HL-60 (cell line): ENCODE measurements at places on chromosomes 5 and 9.

DNA sequence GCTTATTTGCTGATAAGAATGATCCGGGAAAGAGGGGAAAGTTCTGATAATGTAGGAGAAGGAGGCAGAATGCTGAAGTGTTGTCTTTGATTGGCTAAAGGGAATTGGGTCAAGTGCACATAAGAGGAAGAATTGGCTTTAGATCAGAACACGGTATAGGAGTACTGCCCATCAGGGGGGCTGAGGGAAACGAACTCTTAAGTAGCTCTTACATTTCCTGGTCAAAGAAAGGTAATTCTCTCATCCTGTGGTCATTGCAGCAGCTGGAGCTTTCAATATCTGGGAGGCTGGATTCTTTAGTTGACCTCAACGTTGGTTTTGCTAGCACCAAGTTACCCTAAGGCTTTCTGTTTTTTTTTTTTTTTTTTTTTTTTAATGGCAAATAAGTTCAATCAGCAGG lies 178.7 kb upstream of the NR3C1 start:
- no peak for DNase-seq

DNA sequence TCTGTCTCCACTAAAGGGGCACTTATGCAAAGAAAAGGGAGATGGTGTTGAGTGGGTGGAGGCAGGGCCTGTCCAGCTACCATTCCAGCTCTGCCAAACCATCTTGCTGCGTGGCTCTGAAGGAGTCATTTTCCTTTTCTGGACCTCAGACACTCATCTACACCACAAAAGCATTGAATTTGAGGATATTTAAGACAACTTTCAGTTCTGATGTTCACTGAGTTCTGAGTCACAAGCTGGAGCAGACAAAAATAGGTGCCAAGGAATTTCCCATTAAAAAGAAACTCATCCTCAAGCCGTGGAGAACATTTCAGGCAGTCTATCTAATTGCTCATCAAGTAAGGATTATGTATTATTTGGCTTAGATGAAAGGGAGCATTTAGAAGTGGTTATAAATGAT lies 195.0 kb upstream of the TBC1D2 start:
- no peak for DNase-seq

- no peak for DNase-seq
These were observed 49.1 kb upstream of the TEK start for GRCh38 chr9:27059907-27060306.

DNA sequence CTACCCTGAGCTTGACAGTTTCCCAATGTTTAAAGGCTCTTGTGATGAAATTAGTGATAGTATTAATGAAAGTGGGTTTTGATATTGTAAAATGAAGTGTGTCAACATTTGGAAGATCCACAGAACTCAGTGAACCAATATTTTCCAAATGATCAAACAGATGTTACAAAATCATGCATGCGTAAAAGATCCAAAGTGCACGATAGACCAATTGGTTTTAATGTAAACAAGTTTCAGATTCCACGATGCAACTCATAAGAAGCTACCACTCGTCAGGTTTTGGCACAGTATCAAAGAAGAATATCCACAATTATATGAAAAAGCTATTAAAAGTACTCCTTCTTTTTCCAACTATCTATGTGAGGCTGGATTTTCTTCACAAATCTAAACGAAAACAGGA lies 82.3 kb downstream of the SLC38A9 start:
- no peak for DNase-seq

DNA sequence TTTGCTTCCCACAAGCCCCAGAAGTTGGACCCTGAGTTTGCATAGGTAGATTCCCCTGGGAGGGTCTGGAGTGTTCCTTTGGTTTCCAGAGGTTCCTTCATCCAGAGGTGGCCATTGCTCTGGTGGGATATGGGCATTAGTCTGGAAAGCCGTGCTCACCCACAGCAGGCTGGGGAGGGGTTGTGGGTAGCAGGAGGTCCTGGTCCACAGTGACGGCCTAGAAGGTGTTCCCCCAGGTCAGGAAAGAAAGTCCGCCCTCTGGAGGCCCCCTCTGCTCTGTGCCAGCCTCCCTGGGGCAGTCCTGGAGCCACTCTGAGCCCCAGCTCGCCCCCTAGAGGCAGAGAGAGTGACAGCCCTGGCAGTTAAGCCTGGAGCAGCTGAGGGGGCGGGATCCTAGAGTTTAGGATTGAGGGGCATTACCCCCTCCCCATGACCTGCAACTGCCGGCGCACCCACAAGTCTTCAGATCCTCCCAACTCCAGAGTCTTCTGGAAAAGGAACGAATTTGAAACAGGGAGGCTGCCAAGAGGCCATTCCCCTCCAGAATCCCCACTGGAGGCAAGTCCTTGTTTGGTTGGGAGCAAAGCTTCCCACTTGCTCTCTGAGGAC lies 36.8 kb downstream of the NDST1 start:
- DNase-seq, result peak; percentile 80

GRCh38 chr5:150022158-150022531 lies 21.6 kb downstream of the HMGXB3 start:
- no peak for DNase-seq

GRCh38 chr5:140677947-140678346 lies 4.6 kb upstream of the DND1 start:
- DNase-seq, result no peak

DNA sequence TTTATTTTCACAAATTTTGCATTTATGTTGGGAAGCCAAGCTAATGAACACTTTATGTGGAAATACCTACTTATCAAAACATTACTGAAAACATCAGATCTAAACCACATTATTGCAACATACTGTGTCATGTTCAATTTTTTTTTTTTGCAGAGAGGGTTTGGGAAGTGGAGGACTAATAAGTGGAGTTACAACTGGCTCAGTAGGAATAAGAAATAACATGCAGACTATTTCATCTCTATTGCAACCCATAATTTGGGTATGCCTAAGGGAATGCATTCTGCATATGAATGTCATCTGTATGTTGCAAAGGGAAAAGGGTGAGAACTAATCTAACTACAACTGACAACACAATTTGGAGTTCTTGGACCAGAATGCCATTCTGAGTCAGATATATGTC lies 41.8 kb downstream of the APC start:
- no peak for DNase-seq

DNA sequence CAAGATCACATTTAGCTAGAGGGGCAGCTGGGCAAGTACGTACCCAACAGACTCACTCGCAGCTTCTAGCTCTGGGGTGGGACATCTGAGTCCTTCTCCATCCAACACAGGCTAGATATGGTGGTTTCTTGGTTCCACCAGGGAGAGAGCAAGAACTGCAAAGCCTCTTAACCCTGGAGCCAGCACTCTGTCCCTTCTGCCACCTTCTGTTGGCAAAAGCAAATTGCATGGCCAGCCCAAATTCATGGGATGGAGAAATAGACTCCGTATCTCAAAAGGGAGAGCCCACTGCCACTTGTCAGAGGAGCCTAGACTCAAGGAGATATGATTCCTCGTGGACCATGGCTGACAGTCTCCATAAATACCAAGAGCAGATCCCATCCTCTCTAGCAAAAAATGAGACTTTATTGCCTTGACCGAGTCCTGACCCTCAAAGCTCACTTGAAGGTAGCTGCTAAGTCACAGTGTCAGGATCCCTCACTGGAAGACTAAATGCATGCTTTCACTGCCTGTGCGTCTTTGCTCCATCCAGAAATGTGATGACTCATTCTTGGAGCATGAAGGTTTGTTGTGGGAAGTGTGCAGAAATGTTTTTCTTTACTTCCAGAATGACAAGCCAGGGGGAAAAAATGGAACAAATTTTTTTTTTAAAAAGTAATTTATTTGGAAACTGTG lies 28.8 kb upstream of the ROR2 start:
- peak; percentile 40 for DNase-seq

DNA sequence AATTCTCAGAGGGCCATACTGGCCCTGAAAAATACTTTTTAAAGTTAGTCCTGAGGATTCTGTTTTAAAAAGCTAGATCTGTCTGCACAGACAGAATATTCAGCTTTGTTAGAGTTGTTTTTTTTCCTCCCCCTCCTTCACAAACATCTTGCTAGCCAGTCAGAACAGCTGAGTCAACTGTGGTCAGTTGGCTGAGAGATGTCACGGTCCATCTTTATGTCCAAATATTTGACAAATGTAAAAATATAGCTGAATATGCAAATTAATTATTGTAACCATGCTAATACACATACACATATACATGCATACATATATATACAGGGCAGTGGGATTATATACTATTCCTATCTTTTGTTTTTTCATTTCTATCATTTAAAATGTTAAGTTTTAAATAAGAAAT lies 33.9 kb downstream of the UNC13B start:
- no peak for DNase-seq

GRCh38 chr5:108617467-108618435 lies 129.9 kb upstream of the FER start:
- no peak for DNase-seq

GRCh38 chr5:159178978-159179377 lies 30.4 kb downstream of the RNF145 start:
- DNase-seq, result no peak

- no peak for DNase-seq
These were observed 1.6 kb upstream of the VAV2 start for GRCh38 chr9:133993635-133994253.

GRCh38 chr5:141223112-141223783 lies at the start of gene PCDHB14:
PCDHB14 (plus strand) TSS chr5:141223343; CDS start chr5:141223506, 163 bp downstream.
- no peak for DNase-seq

- peak; percentile 16 for DNase-seq
These were observed 146.8 kb upstream of the IQGAP2 start for GRCh38 chr5:76256116-76256889.

GRCh38 chr5:82735160-82735789 lies 341.9 kb downstream of the TMEM167A start:
- DNase-seq, result no peak

DNA sequence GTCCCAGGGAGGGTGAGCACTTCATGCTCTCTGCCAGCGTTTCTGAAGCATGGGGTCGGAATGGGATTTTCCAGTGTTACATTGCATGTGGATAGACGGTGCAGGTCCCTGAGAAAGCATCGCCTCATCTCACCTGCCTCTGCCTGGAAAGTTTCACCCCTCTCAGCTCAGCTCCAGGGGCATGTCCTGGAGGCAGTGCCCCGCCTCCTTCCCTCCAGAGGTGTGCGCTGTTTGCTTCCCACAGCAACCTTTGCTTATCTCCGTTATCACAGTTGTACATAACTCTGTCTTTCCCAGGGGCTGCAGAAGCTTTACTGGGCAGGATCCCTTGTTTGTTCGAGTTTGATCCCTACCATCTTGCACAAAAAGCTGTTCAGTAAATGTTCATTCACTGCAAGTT lies 10.7 kb upstream of the CREBRF start:
- no peak for DNase-seq

GRCh38 chr5:38423276-38424147 lies 132.9 kb downstream of the LIFR start:
- no peak for DNase-seq

DNA sequence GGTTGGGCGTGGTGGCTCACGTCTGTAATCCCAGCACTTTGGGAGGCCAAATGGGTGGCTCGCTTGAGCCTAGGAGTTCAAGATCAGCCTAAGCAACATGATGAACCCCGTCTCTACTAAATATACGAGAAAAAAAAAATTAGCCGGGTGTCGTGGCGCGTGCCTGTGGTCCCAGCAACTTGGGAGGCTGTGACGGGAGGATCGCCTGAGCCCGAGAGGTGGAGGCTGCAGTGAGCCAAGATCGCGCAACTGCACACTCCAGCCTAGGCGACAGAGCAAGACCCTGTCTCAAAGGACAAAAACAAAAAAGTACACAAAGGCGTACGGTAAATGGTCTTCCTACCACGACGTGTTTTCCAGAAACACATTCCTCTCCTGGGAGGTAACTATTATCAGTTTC lies 538 bp upstream of the BDP1 start:
- DNase-seq, result no peak

DNA sequence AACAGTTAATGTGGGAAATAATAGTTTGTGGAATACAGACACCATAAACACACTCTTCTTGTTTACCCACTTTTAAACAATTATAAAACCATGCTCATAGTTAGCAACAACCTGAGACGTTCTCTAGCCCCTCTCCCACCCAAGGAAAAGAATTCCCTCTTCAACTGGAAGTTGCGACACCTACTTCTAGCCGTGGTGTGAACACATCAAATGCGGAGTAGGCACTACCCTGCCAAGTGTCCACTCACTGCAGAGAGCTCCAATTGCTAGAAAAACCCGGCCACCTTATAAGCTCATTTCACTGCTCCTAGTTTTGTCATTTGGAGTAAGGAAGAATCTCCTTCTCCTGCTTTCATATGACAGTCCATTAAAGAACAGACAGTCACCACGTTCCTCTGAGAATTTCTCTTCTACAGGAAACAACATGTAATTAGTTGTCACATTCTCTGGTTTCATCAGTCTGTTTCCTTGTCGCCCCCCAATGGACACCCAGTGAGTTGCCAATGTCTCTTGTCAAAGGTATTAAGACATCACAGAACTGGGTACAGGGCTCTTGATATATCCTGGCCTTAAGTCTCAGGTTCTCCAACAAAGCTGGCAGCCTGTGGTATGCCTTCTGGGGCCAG lies 47.3 kb downstream of the PRLR start:
- no peak for DNase-seq

DNA sequence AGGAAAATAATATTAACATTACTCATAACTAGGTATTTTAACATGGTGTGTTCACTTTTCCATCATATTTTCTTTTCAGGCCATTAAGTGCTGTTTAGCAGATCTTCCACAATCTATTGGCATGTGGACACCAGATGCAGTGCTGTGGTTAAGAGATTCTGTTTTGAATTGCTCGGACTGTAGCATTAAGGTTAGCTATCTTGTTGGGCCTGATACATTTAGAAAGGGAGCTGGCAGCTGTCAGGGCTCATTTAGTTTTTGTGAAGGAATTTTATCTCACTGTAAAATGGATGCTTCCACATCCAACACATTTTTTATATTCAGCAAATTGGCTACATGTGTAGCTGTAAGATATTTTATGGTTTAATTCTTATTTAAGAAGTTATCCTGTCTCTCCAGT lies 20.7 kb upstream of the TMOD1 start:
- no peak for DNase-seq

GRCh38 chr5:135355169-135355568 lies 43.9 kb downstream of the MACROH2A1 start:
- DNase-seq, result no peak

DNA sequence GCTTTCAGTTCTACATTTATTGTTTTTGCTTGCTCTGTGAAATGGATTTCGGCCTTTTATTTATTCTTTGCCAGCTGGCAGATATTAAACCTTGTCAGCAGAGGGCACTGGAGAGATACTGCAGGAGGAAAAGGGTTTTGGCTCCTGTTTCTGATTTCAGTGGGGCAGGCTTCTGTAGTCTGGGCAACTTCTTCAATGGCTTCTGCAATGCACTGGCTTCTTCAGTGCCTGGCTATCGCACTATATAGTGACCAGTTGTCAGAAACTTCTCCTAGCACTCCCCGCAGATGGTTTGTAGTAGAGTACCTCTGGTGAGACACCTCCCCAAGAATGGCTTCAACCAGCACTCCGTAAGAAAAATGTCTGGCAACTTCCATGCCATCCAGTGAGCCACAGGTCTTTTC lies 3.2 kb upstream of the NFX1 start:
- peak; percentile 77 for DNase-seq

GRCh38 chr9:136058084-136058483 lies 37.0 kb downstream of the NACC2 start:
- no peak for DNase-seq

- no peak for DNase-seq
These were observed 485.2 kb upstream of the KIF2A start for GRCh38 chr5:61820836-61821235.
